Activated B cell treated with CpG ODN at 0.5 μM for 24 hours (primary cell): ENCODE measurements at places on chromosomes 1 and 21.
A peak's percentile ranks its signal among the peaks of the same experiment; 100 is the strongest.

- DNase-seq: no peak
These were observed 4.1 kb downstream of the ABCD3 start for GRCh38 chr1:94422115-94422820.

DNA sequence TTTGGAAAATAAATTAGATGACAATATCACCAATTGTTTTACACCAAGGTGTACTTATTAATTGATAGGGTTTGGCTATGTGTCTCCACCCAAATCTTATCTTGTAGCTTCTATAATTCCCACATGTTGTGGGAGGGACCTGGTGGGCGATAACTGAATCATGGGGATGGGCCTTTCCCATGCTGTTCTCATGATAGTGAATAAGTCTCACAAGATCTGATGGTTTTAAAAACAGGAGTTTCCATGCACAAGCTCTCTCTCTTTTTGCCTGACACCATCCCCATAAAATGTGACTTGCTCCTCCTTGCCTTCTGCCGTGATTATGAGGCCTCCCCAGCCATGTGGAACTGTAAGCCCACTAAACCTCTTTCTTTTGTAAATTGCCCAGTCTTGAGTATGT is 131.0 kb upstream of the LMO4 start:
- DNase-seq: no peak

GRCh38 chr1:221961532-221962292 is 219.8 kb upstream of the DUSP10 start:
- no peak for DNase-seq

- DNase-seq: no peak
These were observed 426.6 kb upstream of the ESRRG start for GRCh38 chr1:217149791-217150190.

- DNase-seq: peak; percentile 37
These were observed 6.6 kb upstream of the ETV3L start for GRCh38 chr1:157105988-157106812.

GRCh38 chr1:111420377-111420776 is 7.2 kb downstream of the OVGP1 start:
- no peak for DNase-seq

DNA sequence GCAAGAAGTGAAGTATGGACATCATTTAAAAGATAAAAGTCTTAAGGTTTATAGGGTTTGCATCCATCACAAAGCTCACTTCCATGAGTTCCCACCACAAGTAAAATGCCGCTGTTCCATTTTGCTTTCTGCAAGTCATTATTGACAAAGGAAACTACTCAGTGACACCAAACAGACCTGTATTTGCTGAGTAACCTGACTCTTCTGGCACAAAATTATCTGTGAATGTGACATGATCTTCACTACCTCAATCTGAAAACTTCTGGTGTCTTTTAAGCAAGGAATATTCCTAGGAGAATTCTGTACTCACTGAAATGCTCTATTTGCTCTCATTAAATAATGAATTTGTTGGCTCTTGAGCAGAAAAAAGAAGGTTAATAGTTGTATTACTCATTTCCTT is 1077.4 kb upstream of the ADGRL4 start:
- DNase-seq: no peak

DNA sequence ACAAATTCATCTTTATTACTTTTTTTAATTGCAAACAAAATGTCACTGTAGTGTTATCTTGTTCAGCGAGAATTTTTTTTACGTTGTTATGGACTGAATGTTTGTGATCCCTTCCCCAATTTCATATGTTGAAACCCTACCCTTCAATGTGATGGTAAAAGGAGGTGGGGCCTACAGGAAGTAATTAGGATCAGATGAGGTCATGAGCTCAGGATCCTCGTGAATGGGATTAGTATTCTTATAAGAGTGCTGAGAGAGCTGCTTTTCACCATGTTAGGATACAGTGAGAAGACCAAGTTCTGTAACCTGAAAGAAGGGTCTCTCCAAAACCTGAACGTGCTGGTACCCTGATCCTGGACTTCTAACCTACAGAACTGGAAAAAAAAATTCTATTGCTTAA is 646.0 kb upstream of the TMPRSS15 start:
- no peak for DNase-seq
